ENCODE measurements at places on chromosomes 16 and 17. TPM values are rescaled to one million over a fixed set of nuclear protein-coding genes. Genes with fewer than 3 reads are reported as not detected.

DNA sequence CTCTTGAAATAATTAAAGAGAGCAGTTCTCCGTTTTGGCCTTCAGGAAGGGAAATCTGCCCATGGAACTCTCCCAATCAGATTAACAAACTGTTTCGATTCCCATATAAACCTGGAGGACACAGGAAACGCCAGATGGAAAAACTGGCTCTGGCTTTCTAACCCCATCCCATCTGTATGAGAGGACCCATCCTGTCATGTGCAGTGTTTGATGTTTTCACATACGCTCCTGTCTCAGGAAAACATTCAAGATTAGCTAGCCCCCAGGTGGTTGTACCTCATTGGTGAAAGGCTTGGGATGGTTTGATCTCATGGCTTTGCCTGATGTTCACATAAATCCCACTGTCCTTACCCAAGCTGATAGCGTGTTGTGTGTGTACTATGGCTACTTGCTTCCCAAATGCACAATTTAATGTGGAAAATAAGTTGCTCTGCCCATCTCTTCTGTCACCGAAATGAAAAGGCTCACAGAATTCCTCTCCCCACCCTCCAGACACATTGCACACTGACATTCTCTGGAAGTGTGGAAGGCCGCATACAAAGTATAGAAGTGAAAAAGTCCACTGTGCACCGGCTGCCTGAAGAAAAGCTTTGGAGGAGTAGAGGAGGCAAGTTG, 18.2 kb upstream of the ERN1 start:
- no peaks in the 10 kb centered on the region for H3K27me3 ChIP-seq
- H3K4me1 ChIP-seq = peaks cover 22% of the 10 kb centered on the region
- no peak overlapping the region for H3K4me3 ChIP-seq
- H3K27ac ChIP-seq = peak overlapping the region; percentile 86
- no peak for DNase-seq
- peaks cover 36% of the 10 kb centered on the region for H3K36me3 ChIP-seq

DNA sequence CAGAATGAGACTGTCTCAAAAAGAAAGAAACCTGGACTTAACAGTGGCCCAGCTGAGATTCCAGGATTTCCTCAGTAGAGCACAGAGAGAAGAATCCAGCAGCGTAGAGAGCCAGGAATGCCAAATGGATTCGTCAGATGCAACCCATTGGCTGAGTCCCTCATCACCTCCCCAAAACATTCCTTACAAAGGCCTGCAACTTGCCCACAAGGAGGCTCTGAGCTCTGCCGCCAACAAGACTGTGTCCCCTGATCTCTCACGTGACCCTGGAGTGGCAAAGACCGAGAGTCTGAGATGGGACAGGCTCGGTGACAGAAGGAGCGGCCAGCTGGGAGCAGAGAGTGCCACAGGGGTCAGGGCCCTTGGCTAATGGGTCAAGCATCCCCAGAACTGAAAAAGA, 6.9 kb upstream of the CHMP6 start:
- no peak for DNase-seq
- no peak overlapping the region for H3K4me3 ChIP-seq
- peak overlapping the region; percentile 76 for H3K27ac ChIP-seq
- H3K36me3 ChIP-seq = no peaks in the 10 kb centered on the region
- peaks cover 5% of the 10 kb centered on the region for H3K27me3 ChIP-seq

GRCh38 chr16:13896543-13897182, 23.3 kb upstream of the ERCC4 start:
- no peaks in the 10 kb centered on the region for H3K27me3 ChIP-seq
- no peak for DNase-seq
- no peak overlapping the region for H3K27ac ChIP-seq
- no peak overlapping the region for H3K4me3 ChIP-seq
- peaks cover 12% of the 10 kb centered on the region for H3K4me1 ChIP-seq

DNA sequence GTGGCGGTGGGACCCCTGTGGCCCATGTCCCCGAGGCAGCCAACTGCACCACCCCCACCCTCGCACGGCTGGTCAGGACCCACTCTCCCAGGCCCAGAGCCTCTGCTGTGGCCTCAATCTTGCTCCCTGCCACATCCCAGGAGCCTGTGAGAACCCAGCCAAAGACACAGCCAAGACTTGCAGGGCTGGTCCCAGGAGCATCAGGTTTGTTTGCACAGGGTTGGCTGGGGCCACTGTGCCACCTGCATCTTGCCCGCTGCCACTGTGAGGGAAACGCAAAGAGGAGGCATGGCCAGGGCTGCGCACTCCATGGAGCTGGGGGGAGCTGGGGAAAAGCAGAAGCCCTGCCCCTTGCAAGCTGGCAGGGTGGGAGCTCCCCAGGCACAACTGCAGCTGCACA, 92.5 kb downstream of the SSH2 start:
- no peaks in the 10 kb centered on the region for H3K36me3 ChIP-seq
- H3K27me3 ChIP-seq = no peaks in the 10 kb centered on the region
- no peak overlapping the region for H3K4me3 ChIP-seq
- no peaks in the 10 kb centered on the region for H3K4me1 ChIP-seq
- no peak for DNase-seq

The PTX4 gene
- 0.66 TPM for total RNA-seq

The SEPTIN1 gene
- 2.5 TPM for total RNA-seq

The KCNG4 gene
- not detected for total RNA-seq

- no peak overlapping the region for H3K27ac ChIP-seq
- no peak overlapping the region for H3K4me3 ChIP-seq
- DNase-seq = peak; percentile 60
- H3K27me3 ChIP-seq = no peaks in the 10 kb centered on the region
Observed at GRCh38 chr17:14559264-14560119, 258.6 kb downstream of the HS3ST3B1 start.

DNA sequence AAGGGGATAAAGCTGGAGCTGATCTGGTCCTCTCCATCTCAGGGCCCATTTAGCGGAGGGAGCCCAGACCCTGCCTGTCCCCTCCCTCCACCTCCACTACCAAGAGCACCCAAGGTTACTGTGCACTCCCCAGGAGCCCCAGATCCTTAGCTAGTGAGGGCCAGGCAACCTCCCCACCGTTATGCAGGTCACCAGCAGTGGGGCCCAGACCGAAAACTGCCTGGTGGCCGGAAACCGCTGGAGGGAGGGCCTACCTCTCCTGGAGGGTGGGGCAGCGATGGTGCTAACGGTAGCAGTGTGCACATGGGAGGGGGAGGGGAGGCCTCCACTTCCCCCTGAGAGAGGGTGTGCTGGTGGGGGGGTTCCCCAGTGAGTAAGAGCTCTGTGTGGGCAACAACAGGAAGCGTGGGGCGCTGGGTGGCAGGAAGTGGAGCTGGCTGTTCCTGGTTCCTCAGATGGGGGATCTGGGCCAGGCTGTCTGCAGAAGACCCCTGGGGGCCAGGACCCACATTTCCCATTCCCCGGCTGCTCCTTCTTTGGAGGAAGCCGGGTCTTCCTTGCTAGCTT, 4.4 kb downstream of the FMNL1 start:
- peaks cover 77% of the 10 kb centered on the region for H3K4me1 ChIP-seq
- H3K36me3 ChIP-seq = no peaks in the 10 kb centered on the region
- DNase-seq = no peak
- peak overlapping the region; percentile 69 for H3K27ac ChIP-seq
- H3K27me3 ChIP-seq = no peaks in the 10 kb centered on the region
- H3K4me3 ChIP-seq = no peak overlapping the region

The GRAP gene
- total RNA-seq = 3.3 TPM

The SLC13A2 gene
- total RNA-seq = not detected

The ZNF19 gene
- 3.3 TPM for total RNA-seq

DNA sequence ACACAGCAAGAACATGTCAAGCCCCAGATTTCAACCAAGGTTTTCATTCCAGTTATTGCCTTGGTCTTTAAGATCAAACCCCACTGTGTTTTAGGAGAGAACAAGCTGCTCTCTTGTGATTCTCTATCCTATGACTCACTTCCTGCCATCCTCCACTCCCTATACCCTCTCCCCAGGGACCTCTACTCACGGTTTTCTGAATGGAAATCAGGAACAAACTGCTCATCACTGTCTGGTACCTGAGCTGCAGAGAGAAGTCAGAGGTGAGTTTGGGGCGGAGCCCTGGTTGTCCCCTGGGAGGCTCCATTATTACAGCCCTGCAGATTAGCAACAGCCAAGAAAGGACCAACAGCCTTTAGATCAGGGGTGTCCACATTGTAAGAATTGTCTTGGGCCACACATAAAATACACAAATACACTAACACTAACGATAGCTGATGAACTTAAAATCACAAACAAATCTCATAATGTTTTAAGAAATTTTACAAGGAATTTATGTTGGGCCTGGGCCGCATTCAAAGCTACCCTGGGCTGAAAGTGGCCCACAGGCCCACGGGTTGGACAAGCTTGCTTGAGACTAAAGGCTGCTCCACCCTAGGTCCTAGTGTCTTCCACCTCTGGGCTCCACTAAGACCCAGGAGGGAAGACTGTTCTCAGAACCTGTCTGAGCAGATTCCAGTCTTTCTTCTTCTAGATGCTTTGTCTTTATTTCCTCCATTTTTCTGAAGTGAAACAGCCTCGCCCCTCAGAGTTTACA, 9.7 kb downstream of the ETV4 start:
- no peaks in the 10 kb centered on the region for H3K27me3 ChIP-seq
- no peaks in the 10 kb centered on the region for H3K36me3 ChIP-seq
- H3K4me3 ChIP-seq = no peak overlapping the region
- H3K27ac ChIP-seq = no peak overlapping the region

The TRIM25 gene
- 15.0 TPM for total RNA-seq

GRCh38 chr17:61230972-61231820, 168.4 kb upstream of the TBX2 start:
- no peaks in the 10 kb centered on the region for H3K27me3 ChIP-seq
- no peak overlapping the region for H3K4me3 ChIP-seq
- DNase-seq = no peak
- H3K27ac ChIP-seq = no peak overlapping the region
- peaks cover 20% of the 10 kb centered on the region for H3K4me1 ChIP-seq

The FOXN1 gene
- not detected for total RNA-seq

The PLA2G10 gene
- total RNA-seq = not detected

DNA sequence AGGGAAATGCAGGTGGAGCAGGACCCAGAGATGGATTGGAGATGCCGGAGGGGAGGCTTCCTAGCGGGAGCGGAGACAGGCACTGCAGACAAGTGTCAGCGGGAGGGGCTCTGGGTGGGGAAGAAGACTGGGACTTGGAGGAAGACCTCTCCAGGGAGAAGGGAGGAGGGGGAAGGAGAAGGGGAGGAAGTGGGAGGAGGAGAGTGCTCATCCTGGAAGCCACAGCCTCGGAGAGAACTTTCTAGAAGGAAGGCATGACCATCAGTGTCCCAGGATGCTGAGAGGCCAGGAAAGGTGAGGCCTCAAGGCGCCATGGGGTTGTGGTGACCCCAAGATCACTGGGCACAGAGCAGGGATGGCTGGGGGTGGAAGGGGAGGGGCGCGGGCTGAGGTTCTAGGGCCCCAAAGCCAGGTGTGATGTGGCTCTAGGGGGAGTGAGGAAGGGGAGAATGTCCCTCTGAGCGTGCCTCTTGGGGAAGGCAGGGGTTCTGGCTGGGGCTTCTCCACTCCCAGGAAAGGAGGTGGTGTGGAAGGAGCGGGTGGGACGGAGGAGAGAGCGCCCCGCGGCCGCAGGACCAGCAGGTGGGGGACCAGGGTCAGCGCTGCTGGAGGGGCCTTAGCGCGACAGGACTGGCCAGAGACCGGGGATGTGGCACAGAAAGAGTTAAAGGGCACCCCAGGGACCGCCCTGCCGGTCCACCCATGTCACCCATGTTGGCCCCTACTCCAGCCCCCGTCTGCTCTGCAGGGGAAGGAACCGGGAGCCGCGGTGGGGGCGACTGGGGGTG, 900 bp upstream of the GCGR start:
- no peak overlapping the region for H3K27ac ChIP-seq
- peaks cover 20% of the 10 kb centered on the region for H3K4me1 ChIP-seq
- no peaks in the 10 kb centered on the region for H3K27me3 ChIP-seq
- H3K36me3 ChIP-seq = no peaks in the 10 kb centered on the region

DNA sequence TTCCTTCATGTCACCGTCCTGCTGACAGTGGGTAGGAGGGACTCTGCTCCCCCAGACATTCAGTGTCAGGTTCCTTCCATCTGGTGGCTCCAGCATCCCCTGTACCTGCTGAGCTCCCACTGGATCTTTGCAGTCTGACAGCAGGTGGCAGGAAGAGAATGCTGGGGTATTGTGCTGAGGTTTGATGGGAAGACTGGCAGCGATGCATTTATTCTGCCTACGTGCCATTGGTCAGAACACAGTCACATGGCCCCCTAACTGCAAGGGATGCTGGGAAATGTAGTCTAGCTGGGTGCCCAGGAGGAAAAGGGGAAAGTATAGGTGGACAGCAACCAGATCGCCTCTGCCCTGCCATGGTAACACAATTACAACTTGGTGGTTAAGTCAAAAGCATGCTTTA, 44.4 kb downstream of the IRX3 start:
- DNase-seq = no peak
- no peaks in the 10 kb centered on the region for H3K27me3 ChIP-seq

DNA sequence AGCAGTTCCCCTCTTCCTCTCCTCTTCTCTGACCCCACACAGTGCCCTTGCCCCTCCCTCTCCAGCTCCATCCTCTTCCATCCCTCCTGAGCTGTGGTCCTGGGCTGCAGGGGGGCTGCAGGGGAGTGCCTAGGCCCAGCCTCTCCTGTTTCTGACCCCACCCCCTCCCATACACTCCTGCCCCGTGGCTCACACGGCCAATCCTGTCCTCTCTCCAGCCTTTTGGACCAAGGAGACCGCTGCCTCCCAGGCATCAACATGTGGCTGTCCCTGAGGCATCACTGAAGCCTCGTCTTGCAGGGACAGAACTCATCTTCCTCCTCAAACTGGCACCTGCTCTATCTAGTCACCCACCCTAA, 6.7 kb downstream of the CLUH start:
- H3K4me3 ChIP-seq = no peak overlapping the region
- H3K27ac ChIP-seq = no peak overlapping the region
- H3K4me1 ChIP-seq = peaks cover 43% of the 10 kb centered on the region
- no peaks in the 10 kb centered on the region for H3K27me3 ChIP-seq
- peaks cover 50% of the 10 kb centered on the region for H3K36me3 ChIP-seq
